WTC11 (cell line): ENCODE measurements at places on chromosomes 2 and 18. TPM values are rescaled to one million over a fixed set of nuclear protein-coding genes. Genes with fewer than 3 reads are reported as not detected.

The IL1RL1 gene
- total RNA-seq = 0.05 TPM in 1 of 3 replicates, not detected in the others

The LOXL3 gene
- 21.1 to 27.2 TPM (median 23.9 TPM) in 3 replicates for total RNA-seq

The LRP1B gene
- 0.14 to 0.52 TPM (median 0.44 TPM) in 3 replicates for total RNA-seq

The GREB1L gene
- total RNA-seq = 0.02 to 0.26 TPM (median 0.11 TPM) in 3 replicates

DNA sequence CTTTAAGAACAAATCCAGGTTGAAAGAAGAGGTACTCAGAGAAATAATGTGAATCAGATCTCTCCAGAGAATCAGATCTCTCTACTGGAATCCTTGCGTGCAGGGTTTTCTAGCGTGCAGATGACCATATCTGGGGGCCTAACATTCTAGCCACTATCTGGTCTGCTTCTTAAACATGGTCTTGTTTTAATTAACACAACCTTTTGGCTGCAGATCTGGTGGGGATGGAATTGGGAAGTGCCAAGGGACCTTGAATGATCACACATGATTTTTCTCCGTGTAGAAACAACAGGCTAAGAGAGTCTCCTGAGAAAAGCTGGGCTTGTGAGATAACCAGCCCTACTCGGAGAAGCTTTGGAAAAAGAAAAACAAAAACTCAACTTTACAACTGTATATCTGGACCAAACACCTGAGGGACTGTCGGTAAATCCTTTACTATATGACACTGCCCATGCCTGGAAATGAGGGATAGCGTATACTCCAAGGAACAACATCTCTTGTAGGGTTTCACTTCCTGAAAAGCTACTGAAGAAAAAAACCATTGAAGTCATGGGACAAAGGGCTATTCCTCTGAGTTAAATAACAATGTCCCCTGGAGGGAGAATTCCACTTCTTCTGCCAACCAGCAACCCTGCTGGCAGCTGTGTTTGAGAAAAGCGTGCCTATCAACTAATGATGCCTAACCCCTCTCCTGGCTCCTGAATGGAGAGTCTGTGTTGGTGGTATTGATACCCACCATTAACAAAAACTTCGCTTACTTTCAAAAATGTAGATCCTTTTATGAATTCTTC, 171.0 kb upstream of the REV1 start:
- H3K36me3 ChIP-seq = no peaks in the 10 kb centered on the region
- peaks cover 8% of the 10 kb centered on the region for H3K4me1 ChIP-seq
- no peak overlapping the region for H3K4me3 ChIP-seq
- DNase-seq = no peak
- no peaks in the 10 kb centered on the region for H3K27me3 ChIP-seq

The LYPD6 gene
- 4.8 to 5.1 TPM (median 5.0 TPM) in 3 replicates for total RNA-seq

- H3K27me3 ChIP-seq = no peaks in the 10 kb centered on the region
- no peak for DNase-seq
- H3K27ac ChIP-seq = no peak overlapping the region
- H3K4me1 ChIP-seq = no peaks in the 10 kb centered on the region
These were observed 28.2 kb downstream of the RND3 start for GRCh38 chr2:150459281-150459680.

- H3K4me1 ChIP-seq = 0 out of 2 replicates have a peak, but pooled peaks cover 7% of the 10 kb centered on the region
- DNase-seq = no peak
- H3K27ac ChIP-seq = no peak overlapping the region
- no peak overlapping the region for H3K4me3 ChIP-seq
- peaks cover 6% of the 10 kb centered on the region for H3K27me3 ChIP-seq
These were observed 8.2 kb downstream of the CDH2 start for GRCh38 chr18:28168725-28169124.

GRCh38 chr2:107801498-107801897, 25.2 kb upstream of the RGPD4 start:
- no peak for DNase-seq
- H3K36me3 ChIP-seq = no peaks in the 10 kb centered on the region
- H3K4me3 ChIP-seq = no peak overlapping the region
- H3K27me3 ChIP-seq = no peaks in the 10 kb centered on the region
- H3K27ac ChIP-seq = no peak overlapping the region

The IL1R1 gene
- total RNA-seq = 0.37 to 0.78 TPM (median 0.55 TPM) in 3 replicates

DNA sequence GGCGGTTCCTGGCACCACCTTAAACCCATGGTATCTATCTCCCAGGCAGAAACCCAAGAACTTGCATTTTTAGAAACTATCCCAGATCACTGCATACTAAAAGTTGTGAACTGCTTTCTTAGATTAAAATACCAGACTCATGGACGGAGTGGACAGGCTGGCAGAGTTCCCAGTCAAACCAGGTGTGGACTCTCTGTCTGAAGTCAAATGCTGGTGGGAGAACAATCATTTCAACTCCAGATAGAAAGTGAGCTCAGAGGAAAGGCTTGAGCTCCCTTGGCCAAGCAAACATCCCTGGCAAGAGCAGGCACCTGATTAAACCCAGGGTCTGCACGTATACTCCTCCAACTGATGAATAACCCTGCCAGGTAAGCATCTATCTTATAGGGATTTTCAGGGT, 19.5 kb downstream of the NXPH2 start:
- no peak for DNase-seq
- H3K4me1 ChIP-seq = peaks cover 7% of the 10 kb centered on the region
- H3K4me3 ChIP-seq = no peak overlapping the region
- H3K27ac ChIP-seq = no peak overlapping the region
- H3K36me3 ChIP-seq = no peaks in the 10 kb centered on the region
- no peaks in the 10 kb centered on the region for H3K27me3 ChIP-seq

The COLEC11 gene
- total RNA-seq = 0.69 to 1.3 TPM (median 0.87 TPM) in 3 replicates

GRCh38 chr18:3596637-3597384, 146.8 kb downstream of the TGIF1 start:
- DNase-seq = no peak
- H3K36me3 ChIP-seq = no peaks in the 10 kb centered on the region; the same call in 1 of the 2 replicates
- H3K4me1 ChIP-seq = peaks cover 67% of the 10 kb centered on the region
- H3K27ac ChIP-seq = peak overlapping the region; percentile 93
- no peak overlapping the region for H3K4me3 ChIP-seq

The AAK1 gene
- total RNA-seq = 32.3 to 35.7 TPM (median 35.6 TPM) in 3 replicates

- peaks cover 11% of the 10 kb centered on the region for H3K36me3 ChIP-seq
- H3K4me1 ChIP-seq = no peaks in the 10 kb centered on the region
- no peak overlapping the region for H3K27ac ChIP-seq
- H3K27me3 ChIP-seq = no peaks in the 10 kb centered on the region
These were observed 79.8 kb downstream of the MGAT5 start for GRCh38 chr2:134333646-134334189.

The CASP10 gene
- 2.8 to 2.9 TPM (median 2.8 TPM) in 3 replicates for total RNA-seq

DNA sequence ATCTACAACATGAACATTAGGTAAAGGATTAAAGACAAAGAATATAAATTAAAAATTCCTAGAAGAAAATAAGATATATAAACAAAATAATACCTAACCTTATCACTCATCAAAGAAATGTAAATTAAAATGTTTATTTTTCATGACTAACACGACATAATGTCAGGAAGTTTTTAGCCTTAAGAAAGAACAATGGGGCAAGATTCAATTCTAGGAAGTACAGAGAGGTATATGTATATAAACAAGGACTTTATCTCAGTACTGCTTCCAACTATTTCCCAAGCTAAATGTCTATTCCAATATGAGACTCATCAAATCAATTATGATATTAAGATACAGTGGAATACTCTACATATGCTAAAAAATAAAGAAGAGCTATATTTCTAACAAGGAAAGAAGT, 44.1 kb downstream of the TTC21B start:
- no peaks in the 10 kb centered on the region for H3K4me1 ChIP-seq
- H3K27me3 ChIP-seq = no peaks in the 10 kb centered on the region
- no peak for DNase-seq
- H3K27ac ChIP-seq = no peak overlapping the region
- H3K4me3 ChIP-seq = no peak overlapping the region

The RGPD3 gene
- 0.07 to 0.11 TPM (median 0.11 TPM) in 3 replicates for total RNA-seq

DNA sequence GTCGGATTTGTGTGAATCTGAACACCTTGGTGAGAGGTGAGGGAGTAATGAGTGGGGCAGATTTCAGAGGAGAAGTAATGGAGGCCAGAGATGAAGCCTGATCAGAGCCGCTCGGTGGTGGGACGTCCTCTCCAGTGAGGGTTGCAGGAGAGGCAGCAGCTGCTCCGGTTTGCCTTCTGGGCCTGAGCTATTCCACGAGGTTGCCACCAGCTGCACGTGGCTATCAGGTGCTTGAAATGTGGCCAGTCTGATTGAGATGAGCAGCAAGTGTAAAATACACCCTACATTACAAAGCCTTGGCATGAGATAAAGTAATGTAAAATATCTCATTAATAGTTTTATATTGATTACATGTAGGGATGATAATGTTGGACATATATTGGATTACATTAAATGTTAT, 10.8 kb upstream of the EFHD1 start:
- H3K4me3 ChIP-seq = no peak overlapping the region
- H3K4me1 ChIP-seq = peaks cover 12% of the 10 kb centered on the region
- H3K27me3 ChIP-seq = no peaks in the 10 kb centered on the region
- no peak overlapping the region for H3K27ac ChIP-seq
- H3K36me3 ChIP-seq = no peaks in the 10 kb centered on the region

The C1QL2 gene
- total RNA-seq = 0.55 to 1.0 TPM (median 0.71 TPM) in 3 replicates

The FAM237A gene
- not detected in 3 replicates for total RNA-seq

DNA sequence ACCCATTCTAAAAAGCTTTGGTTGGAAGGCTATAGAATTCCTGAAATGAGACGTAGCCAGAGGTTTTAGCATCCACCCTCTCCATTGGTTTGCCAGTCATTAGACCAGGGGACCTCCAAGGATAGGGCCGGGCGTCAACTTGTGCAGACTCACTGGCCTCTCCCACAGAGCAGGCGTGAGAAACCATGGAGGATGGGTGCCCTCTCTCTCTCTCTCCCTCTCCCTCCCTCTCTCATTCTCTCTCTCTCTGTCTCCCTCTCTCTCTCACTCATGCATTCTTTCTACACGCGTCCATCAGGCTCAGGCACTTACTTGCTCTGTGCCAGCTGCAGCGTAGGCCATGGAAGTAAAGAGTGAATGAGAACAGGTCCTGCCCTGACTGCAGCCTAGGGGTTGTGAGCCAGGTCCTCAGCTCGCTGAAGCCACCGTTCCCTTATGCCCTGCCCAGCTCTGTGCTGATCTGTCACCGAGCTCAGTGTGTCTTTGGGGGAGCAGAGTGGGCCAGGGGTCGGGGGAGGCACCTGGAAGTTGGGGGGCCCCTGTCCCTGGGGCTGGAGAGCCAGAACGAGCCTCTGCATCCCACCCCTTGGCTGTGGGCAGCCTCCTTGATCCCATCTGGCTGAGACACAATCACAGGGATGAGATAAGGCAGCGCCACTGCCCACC, 304.4 kb upstream of the HS6ST1 start:
- H3K4me3 ChIP-seq = no peak overlapping the region
- no peak for DNase-seq
- peaks cover 18% of the 10 kb centered on the region for H3K4me1 ChIP-seq
- peaks cover 5% of the 10 kb centered on the region for H3K36me3 ChIP-seq

The DSG1 gene
- 0.07 to 0.09 TPM in 2 of 3 replicates, not detected in the other for total RNA-seq

The OXER1 gene
- 2.6 to 2.7 TPM (median 2.7 TPM) in 3 replicates for total RNA-seq

DNA sequence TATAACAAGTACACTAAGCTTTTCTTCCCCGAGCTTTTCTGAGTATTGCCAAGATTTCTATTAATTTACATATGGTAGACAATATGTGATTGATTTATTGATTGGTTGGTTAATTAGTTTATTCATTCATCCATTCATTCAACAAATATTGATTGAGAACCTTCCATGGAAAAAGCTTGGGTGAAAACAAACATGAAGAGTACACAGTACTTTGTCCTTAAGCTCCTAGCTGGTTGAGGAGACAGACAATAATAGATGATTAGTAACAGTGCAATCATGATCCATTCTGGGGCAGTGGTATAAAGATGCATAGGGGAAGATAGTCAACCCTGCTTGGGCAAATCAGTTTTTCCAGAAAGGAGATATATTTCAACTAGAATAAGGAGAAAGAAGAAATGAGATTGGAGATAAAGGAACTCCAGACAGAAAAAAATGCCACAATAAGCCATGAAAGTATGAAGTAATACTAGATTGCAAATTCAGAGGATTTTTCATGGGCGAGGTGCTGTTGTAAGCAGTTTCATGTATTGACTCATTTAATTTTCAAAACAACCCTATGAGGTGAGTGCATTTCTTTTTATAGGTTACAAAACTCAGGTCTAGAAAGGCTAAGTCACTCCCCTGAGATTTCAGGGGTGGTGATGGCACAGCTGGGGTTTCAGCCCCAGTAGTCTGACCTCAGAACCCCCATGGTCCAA, 129.5 kb downstream of the RND3 start:
- no peak overlapping the region for H3K4me3 ChIP-seq
- H3K27ac ChIP-seq = no peak overlapping the region
- H3K27me3 ChIP-seq = no peaks in the 10 kb centered on the region
- no peak for DNase-seq

- no peak overlapping the region for H3K4me3 ChIP-seq
- H3K4me1 ChIP-seq = no peaks in the 10 kb centered on the region
- no peaks in the 10 kb centered on the region for H3K36me3 ChIP-seq
- H3K27ac ChIP-seq = no peak overlapping the region
These were observed 178.8 kb upstream of the TWIST2 start for GRCh38 chr2:238669046-238669445.

DNA sequence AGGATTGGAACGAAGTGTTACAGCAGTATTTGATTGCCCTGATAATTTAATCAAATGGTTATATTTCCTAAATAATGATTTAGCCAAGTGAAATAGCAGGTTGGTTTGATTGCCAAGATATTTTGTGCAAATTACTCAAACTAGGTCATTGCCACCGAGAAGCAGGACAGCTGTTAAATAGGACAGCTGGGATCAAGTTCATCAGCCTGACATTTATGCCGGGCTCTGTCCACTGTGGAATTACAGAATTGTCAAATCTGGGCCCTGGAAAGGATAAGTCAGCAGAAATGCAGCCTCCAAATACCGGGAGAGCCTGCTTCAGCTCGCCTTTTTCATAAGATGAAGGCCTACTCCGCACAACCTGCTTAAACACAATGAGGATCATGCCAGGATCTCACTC, 73.9 kb upstream of the RPL31 start:
- H3K27ac ChIP-seq = no peak overlapping the region
- H3K27me3 ChIP-seq = no peaks in the 10 kb centered on the region
- H3K4me3 ChIP-seq = no peak overlapping the region

The AGXT gene
- 0.16 to 0.37 TPM (median 0.24 TPM) in 3 replicates for total RNA-seq

- H3K27ac ChIP-seq = no peak overlapping the region
- no peak for DNase-seq
- H3K27me3 ChIP-seq = peaks cover 17% of the 10 kb centered on the region
- peaks cover 9% of the 10 kb centered on the region for H3K4me1 ChIP-seq
- H3K36me3 ChIP-seq = no peaks in the 10 kb centered on the region
These were observed 120.9 kb downstream of the TWIST2 start for GRCh38 chr2:238968616-238969384.

DNA sequence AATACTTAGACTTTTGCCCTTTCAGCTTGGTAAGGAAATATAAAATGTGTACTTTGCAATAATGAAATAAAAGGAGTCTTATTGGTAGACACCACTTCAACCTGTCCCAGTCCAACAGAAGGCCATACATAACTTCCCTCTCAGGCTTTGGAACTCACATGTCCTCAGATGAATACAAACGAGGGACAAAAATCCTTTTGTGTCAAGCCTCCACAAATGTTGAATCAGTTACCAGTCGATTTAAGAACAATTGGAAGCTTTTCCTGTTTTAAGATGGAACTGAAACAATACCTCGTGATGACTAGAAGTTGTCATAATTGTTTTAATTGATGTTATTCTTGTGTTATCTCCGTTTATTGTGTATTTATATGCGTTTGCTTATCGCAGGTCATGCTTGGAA, 385.1 kb upstream of the POU3F3 start:
- H3K4me1 ChIP-seq = peaks cover 50% of the 10 kb centered on the region
- H3K27ac ChIP-seq = no peak overlapping the region
- peaks cover 4% of the 10 kb centered on the region; the same call in 1 of the 2 replicates for H3K27me3 ChIP-seq
- H3K4me3 ChIP-seq = no peak overlapping the region
- no peaks in the 10 kb centered on the region for H3K36me3 ChIP-seq

- H3K27ac ChIP-seq = no peak overlapping the region
- no peak overlapping the region for H3K4me3 ChIP-seq
- H3K27me3 ChIP-seq = no peaks in the 10 kb centered on the region
- no peaks in the 10 kb centered on the region for H3K4me1 ChIP-seq
These were observed 59.3 kb downstream of the RTTN start for GRCh38 chr18:70146174-70146573.

The TUBA3E gene
- 0.18 TPM in 1 of 3 replicates, not detected in the others for total RNA-seq
